ENCODE measurements at places on chromosomes 16 and 17.

DNA sequence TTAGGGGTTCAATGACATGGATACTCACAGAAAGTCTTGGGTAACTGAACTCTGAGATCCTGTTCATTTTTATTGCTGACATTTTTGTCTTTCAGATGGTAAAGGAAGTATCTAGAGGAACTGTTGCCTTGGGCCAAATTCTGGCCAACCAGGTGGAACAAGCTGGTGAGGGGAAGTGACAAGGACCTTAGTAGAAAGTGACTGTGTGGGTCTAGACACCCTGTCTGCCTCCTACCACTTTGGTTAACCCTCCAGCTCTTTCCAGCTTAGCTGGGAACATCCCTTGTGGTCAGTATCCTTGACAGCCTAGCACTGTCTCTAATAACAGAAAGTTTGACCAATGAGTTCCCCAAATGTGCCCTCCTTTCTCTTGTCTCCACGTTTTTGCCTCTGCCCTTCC, 28.8 kb upstream of the PRKCB start:
- DNase-seq: no peak

DNA sequence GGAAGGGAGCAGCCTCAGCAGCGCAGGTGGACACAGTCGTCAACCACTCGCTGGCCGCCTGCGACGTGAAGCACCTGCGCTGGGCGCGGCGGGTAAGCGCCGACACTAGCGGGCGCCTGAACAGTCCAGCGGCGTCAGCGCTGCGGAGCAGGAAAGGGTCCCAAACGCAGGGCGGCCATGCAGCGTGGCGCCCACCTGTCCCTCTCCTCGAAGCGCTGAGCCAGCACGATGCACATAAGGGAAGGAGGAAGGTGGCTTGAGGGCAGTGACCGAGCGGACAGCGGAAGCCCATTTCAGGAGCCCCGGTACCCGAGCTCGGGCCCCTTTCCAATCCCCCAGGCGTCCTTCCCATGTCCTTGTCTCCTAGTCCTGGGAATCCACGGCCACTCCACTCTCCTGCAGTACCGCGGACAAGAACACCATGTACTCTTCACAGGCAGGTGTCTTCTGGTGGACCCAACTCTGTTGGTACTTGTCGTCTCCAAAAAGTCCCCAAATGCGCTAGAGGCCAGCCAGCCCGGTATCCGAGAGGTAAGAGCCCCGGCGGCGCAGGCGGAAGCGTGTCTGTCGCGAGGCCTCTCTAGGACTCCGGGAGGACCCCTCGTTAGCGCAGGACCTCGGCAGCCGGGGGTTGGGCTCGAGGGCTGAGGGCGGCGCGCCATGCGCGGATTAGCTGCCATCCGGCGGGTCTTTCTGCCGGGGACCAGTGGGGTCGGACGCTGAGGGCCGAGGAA, 14.4 kb downstream of the ZNF232 start:
- peak; percentile 38 for DNase-seq

DNA sequence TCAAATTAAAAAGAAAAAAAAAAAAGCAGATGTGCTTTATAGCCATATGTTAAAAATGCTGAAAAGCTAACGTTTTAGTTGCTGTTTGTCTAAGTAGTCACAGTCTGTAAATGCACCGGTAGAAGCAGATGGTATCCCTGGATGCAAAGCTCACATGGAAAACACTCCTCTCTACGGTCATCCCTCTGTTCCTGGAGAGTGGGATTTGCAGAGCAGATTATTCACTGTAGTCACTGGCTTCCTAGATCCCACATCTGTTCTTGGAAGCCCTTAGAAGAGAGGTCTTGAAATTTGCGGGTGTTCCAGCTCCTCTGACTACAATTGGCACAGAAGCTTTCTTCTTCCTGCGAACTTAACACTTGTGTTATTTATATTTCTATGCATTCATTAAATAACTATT, 186.6 kb downstream of the PMP22 start:
- DNase-seq: no peak

GRCh38 chr17:40442392-40443195, 656 bp upstream of the IGFBP4 start:
- DNase-seq: no peak

DNA sequence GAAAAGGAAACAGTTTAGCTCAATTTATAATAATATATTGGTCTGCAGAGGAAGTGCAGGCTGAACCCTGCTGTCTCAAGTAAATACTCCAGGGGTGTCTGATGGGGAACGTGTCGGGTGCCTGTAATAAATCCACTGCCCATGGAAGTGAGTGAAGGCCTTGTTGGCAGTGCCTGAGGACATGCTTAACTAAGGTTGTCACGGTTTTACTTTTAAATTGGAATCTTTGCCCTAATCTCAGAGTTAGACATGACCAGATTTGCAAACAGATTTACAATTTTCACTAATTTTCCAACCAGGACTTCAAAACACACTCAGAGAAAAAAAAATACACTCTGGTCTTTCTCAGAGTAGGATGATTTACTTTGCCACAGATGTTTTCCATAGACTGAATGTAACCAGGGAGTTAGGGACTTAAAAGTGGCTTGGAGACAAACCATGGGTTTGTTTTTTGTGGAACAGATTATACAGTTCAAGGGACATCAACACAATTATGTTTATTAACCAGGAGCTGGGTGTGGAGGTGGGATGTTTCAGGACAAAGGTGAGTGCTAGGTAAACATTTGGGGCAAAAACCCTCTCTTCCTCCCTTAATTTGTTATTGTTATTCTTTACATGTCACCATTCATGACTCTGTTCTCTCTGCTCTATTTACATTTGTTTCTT, 144.5 kb downstream of the FTO start:
- DNase-seq: no peak

GRCh38 chr16:66399930-66400329, 27.2 kb upstream of the BEAN1 start:
- DNase-seq: no peak

DNA sequence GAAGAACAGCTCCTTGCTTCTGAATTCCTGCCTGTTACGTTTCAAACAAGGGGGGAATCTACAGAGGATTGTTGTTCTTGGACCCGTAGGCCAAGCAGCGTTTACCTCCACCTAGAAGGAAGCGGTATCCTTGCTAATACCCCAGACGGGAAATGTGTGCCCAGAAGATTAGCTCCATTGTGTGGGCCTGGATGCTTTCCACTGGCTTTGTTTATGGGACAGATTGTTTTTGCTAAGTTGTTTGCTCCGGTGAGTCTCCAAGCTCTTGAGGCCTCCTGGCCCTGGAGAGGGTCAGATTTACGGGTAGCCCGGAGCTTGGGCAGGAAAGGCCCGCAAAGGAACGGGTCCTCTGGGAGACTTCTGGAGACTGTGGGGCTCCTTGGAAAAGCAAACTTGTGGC, 28.4 kb upstream of the MRTFB start:
- no peak for DNase-seq

GRCh38 chr16:50653633-50654519, 27.2 kb downstream of the SNX20 start:
- DNase-seq: no peak

DNA sequence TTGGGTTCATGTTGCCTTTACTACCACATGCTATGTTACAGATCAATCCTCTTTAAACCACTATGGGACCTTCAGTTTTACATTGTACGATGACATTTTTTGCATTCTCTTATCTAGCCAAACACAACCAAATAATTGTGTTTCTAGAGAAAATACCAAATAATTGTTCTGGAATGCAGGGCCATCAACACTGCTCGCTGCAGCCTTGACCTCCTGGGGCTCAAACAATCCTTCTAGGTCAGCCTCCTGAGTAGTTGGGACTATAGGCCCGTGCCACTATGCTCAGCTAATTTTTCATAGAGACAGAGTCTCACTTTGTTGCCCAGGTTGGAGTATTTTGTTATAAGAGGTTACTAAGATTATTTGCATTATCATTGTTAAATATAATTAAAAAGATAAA, 237.5 kb upstream of the PMFBP1 start:
- no peak for DNase-seq

- DNase-seq: no peak
These were observed 21.4 kb upstream of the SPACA3 start for GRCh38 chr17:32970281-32970680.

DNA sequence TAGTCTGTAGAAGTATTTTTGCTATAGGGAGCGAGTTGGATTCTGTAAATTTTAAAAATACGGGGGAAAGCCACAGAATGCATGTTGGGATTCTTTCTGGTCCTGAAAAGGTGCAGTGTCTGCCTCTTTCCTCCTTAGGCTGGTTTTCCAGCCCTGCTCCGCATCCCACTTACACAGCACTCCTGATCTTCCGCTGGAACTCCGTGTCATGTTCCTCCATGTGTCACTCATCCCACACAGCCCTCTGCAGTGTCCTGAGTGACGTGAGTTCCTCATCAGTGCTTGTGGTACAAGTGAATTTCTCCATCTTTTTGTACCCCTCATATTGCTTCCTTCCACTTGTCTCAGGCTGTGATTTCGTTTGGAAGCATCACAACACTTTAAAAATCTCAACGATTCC, 34.5 kb downstream of the COX10 start:
- no peak for DNase-seq

- DNase-seq: no peak
These were observed 8.5 kb upstream of the KLHL11 start for GRCh38 chr17:41873559-41874292.

GRCh38 chr17:30545024-30545423, 67.8 kb downstream of the GOSR1 start:
- DNase-seq: no peak

GRCh38 chr17:3005696-3006095, 57.7 kb downstream of the OR1D5 start:
- no peak for DNase-seq

DNA sequence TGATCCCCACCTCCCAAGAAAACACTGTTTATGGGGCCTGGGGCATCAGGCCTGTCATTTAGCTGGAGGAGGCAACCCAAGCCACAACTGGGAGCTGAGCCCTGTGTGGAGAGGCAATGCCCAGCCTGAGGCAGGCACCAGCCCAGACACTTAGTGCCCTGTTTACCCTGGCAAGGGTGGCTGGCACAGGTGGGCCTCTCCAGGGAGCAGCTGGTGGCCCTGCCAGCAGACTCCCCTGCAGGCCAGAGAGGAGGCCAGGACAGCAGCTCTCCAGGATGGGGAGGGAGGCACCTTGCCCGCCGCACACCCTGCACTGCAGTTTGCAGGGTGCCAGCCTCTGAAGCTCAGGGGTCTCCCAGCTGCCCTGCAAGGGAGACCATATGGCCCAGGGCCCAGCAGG, 9.1 kb upstream of the TMEM92 start:
- no peak for DNase-seq

DNA sequence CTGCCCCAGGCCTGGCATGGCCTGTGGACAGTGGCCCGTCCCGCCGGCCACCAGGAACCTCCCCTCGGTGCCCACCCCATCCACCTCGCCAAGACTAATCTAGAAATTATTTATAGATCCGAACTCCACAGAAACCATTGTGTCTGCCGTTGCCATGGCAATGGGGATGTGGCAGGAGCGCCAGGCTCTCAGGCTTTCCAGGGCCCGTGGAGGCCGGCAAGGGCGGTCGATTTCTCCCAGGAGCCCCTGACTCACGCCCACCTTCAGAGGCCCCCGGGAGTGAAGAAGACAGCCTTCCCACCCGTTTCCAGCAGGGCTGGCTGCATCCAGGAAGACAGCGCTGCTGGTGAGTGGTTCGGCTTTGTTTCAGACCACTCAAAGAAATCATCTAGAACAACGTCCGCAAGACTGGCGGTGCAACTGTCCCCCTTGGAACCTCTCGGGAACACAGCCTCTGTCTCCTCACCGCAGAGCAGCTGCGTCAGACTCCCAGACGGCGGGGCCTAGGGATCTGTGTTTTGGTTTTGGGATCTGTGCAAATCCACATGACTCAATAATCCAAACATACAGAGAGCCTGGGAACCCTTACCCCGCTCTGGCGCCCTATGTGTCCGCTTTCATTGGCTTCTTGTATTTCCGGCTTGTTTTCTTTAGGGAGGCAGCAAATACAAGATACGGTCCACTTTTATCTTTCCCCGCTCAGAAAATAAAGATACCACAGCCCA, 48.5 kb upstream of the ZCCHC14 start:
- DNase-seq: peak; percentile 68

DNA sequence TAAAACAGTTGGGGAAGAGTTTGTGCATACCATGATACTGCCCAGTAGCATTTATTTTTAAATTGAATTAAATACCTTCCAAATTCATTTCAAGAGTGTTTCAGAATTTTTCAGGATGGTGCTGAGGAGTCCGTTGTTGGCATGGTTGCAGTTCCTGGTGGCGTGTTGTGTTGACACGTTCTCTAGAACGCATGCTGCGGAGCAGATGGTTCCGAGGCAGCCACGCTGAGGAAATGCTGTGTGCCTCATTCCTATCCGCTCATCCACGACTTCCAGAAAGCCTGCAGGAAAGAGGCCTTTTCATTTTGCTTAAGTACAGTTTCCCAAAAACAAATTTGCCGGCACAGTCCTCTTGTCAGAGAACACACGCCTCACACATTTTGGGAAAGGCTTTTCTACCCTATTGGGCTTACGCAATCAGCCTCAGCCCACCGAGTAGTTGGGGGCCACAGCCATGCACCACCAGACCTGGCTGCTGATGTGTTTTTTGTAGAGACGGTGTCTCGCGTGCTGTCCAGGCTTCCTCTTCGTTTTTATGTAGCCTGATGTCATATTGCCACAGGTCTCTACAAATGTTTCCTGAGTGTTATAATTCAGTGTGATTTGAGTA, 32.1 kb upstream of the IL17C start:
- no peak for DNase-seq

GRCh38 chr17:42386777-42387657, 1.2 kb downstream of the STAT3 start:
- no peak for DNase-seq

GRCh38 chr17:15468126-15468525, 705 bp upstream of the CDRT4 start:
- DNase-seq: no peak

GRCh38 chr17:8630227-8630801, at the start of gene MYH10:
TSS of gene MYH10 (minus strand) at chr17:8630725. CDS start at chr17:8623246, 7,479 bp downstream.
- no peak for DNase-seq

GRCh38 chr17:74296548-74296936, 22.5 kb downstream of the DNAI2 start:
- peak; percentile 82 for DNase-seq

DNA sequence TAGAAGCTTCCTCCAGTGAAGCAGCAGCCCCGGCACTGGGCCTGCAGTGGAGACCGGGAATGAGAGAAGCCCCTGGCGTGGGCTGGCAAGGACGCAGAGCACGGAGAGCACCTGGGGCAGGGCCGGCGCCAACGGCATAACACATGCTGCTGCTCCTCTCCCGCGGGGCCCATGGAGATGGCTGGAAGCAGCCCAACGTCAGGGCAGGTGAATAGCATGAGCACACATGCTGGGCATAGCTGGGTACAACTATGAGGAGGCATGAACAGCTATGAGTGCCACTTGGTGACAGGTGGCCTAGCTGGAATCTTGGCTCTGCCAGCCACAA, 46.4 kb downstream of the IRF8 start:
- no peak for DNase-seq

- DNase-seq: no peak
These were observed 13.7 kb upstream of the AKAP10 start for GRCh38 chr17:19991252-19991885.

DNA sequence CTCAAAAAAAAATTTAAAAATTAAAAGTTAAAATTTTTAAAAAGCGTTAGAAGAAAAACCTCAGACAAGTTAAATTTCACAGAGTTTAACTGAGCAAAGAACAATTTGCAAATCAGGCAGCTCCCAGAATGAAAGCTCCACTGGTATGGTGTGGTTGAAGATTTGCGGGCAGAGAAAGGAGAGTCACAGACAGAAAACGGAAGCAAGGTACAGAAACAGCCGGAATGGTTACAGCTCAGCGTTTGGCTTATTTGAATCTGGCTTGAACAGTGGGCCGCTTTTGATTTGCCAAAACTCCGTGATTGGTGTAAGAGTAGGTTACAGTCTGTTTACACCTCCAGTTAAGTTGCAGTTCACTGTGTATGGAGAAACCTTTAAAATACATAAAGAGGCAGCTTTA, 297.1 kb downstream of the HS3ST4 start:
- no peak for DNase-seq

- DNase-seq: no peak
These were observed 2.0 kb downstream of the ZNF319 start for GRCh38 chr16:57998486-57998885.
